D341Med (cell line): ENCODE measurements at places on chromosomes 12 and 14.

DNA sequence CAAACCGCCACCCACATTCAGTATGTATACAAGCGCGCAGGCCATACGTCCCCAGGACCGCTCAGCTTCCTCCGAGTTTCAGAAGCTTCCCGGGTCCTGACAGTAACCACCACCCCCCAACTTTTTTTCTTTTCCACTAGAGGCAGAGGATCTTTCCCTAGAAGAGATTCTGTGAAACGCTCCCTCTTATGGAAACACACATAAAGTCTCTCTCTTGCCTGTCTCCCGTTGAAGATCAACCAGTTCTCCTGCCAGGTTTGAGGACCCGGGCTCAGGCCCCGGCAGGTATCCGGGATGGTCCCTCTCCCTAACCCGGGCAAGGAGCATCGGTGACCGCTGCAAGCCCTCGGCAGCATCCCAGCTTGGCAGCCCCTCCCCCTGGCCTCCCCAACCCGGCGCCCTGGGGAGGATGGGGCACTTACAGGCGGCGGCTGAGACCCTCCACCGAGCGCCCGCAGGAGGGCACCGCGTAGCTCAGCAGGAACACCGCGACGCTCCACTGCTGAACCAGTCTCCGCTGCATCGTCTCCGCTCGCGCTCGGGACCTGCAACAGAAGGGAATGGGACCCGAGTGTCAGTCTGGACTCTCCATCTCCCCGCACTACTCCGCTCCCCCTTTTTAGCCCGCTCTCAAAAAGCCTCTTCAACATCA, 3.4 kb downstream of the PTHLH start:
- DNase-seq = peak; percentile 65

GRCh38 chr14:103194256-103195045, 71.2 kb downstream of the TNFAIP2 start:
- no peak for DNase-seq

- DNase-seq = no peak
These were observed 950.9 kb downstream of the DIO2 start for GRCh38 chr14:79260406-79260805.

DNA sequence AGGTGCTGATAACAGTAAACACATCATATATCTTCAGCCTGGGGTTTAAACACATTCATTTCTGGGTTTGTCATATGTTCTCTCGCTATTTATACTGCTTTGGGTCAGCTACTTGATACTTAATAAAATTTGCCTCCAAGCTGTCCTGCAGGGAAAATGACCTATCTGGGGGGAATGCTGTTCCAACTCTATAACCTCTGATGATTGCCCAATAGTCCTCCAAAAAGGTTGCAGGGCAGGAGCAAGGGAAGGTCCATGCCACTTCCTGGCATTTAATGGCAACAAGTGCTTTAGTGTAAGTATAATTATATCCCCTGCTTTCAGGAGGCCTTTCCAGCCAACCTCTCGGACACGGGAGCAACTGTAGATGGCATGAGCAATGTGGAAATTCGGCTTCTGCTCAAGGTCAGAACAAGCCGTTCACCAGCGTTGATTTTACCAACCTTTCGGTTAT, 198.0 kb upstream of the EEA1 start:
- DNase-seq = no peak

DNA sequence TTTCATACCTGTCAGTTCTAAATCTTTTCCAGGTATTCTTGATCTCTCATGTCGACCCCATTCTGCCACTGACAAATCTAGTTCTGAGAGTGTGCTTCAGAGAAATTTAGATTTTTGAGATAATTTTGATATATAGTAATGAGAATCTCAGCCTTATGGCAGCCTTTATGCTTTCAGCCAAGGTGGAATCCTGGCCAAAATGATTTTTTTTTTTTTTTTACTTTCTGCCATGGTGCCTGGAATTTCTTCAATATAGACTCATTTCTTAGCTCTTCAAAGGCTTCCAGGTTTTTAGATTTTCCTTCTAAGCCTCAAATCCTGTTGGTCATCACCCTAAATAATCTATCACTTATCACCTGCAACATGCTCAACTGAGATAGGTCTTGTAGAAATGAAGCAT, 926.6 kb downstream of the NRXN3 start:
- no peak for DNase-seq

GRCh38 chr14:45838597-45838996, 585.6 kb upstream of the MIS18BP1 start:
- no peak for DNase-seq

DNA sequence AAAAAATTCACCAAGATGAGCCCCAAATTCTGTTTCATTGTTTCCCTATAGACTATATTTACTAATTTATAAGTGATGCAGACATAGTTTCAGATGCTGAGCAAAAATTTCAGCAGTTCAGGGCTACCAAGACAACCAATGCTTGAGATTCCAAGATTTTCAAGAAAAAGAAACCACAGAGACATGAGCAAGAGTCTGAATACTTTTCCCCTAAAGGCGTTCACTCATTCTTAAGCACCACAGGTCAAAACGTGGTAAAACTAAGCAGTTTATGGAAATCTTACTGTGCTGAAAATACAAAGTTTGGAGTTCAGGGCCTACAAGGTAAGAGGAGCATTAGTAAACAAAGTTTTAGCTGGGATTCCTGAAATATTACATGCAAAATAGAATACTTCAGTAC, 221.2 kb downstream of the KCNH5 start:
- DNase-seq = no peak

GRCh38 chr14:104953097-104953496, 25.1 kb downstream of the AHNAK2 start:
- no peak for DNase-seq

DNA sequence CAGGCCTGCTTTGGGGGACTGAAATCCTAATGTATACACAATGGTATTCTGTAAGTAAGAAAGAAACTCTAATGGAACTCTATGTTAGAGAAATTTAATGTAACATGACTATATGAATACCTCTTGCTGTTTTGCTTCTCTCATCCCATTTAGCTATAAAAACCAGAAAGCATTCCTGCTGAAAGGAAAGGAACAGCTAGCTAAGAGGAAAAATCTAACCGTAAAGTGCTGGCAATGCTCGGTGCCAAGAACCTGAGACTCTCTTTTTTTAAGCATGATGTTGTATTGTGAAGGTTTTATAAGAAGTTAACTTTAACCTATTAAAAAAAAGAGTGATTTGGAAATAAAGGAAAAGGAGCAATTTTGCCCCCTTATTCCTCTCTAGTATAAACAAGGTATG, 75.6 kb upstream of the DACT1 start:
- no peak for DNase-seq

DNA sequence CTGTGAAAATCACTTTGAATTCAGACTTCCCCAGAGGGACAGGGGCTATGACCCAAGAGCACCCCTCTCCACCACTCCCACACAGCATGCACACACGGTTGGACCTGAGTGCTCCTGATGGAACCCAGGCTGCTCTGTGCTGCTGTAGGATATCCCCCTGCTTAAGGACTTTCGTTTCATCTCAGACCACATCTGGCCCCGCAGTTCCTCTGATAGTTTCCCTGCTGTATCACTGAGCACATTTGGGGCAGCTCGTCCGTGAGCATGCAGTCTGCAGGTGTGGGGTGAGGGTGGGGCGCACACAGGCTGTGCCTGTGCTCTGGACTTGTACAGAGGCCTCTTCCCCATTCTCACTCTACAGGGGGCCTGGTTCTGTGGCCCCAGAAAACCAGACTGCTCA, 345.2 kb upstream of the FKBP4 start:
- DNase-seq = no peak

- no peak for DNase-seq
These were observed 29.1 kb upstream of the GCH1 start for GRCh38 chr14:54931598-54932340.

- DNase-seq = no peak
These were observed 209.0 kb upstream of the NUDT4 start for GRCh38 chr12:93168751-93169150.

GRCh38 chr14:23639048-23639890, 3.1 kb downstream of the DHRS2 start:
- no peak for DNase-seq

DNA sequence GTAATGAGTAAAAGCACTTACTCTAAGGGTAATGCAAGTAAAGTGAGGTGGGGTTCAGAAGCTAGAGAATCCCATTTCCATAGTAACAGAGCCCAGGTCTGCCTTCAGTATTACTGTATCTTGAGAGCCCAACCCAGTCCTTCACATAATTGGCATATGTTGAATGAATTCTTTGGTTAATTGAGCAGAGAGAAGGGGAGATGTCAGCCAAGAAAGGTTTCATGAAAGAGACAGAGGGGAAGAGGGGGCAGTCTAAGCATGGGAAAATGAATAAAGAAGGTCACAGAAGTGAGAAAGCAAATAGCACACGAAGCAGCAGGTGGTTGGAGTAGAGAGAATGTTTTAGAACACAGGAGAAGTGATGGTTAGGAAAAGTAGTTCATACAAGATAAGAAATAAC, 371.1 kb downstream of the SEC23A start:
- no peak for DNase-seq

DNA sequence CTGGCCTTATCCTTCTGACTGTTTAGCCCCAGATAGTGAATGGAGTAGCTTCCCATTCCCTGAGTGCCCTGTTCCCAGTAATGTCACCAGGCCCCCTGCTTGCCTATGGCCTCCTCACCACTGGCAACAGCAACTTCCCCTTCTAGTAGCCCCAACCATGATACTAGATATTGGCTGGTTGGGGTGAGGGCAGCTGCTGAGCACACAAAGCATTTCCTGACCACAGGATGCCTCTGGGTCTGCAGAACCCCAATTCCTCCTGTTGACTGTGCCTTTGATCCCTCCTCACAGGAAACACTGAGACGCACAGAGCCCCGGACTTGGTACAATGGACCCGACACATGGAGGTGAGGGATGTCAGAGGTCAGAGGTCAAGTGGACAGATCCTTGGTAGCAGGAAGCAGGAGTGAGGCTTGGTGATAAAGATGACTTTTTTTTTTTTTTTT, 597 bp downstream of the SOAT2 start:
- no peak for DNase-seq

DNA sequence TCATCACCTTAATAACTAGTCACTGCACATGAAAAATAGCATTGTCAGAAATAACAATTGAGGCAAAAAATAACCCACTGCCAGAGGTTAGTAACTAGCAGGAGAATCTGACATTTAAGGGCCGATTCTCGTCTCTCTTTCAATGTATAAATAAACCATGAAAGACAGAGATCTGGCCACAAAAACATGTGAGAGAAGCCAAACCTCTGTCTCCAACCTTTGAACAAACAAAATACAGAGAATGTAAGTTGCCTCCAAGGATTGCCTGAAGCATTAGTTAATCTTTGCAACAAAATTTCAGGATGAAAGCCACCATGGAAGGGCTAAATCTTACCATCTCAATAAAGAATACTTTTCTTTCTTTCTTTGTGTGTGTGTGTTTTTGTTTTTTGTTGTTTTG, 257.4 kb upstream of the TMTC1 start:
- DNase-seq = no peak

DNA sequence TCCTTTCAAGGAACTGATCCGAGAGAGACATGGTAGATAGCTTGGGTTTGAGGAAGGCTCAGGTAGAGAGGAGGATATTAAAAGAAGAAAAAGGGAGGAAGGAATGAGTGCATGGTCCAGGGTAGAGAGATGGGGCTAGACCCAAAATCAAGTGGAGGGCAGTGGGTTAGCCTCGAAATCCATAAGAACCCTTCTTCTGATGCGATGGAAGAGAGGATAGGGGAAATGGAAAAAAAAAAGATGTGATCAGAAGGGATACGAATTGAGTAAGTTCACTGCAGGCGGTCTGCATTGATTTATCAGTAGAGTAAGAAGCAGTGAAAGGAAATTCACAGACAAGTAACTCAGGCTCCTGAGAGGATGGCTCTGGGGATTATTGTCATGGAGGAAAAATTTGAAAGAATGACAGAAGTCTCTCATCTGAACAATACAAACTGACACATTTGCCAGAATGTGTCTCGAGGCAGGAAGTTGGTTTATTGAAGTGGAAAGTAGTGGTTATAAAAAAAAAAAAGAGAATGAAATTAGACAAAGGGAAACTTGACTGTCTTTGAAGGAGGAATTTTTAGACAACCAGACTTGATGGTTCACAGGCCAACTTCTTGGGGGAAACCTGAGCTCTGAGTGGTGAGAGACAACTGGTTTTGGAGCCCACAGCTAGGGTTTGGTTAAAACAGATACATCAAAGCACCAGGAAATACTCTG, 10.2 kb downstream of the PPFIBP1 start:
- DNase-seq = no peak

GRCh38 chr14:96224480-96225096, 19.9 kb downstream of the BDKRB2 start:
- no peak for DNase-seq

DNA sequence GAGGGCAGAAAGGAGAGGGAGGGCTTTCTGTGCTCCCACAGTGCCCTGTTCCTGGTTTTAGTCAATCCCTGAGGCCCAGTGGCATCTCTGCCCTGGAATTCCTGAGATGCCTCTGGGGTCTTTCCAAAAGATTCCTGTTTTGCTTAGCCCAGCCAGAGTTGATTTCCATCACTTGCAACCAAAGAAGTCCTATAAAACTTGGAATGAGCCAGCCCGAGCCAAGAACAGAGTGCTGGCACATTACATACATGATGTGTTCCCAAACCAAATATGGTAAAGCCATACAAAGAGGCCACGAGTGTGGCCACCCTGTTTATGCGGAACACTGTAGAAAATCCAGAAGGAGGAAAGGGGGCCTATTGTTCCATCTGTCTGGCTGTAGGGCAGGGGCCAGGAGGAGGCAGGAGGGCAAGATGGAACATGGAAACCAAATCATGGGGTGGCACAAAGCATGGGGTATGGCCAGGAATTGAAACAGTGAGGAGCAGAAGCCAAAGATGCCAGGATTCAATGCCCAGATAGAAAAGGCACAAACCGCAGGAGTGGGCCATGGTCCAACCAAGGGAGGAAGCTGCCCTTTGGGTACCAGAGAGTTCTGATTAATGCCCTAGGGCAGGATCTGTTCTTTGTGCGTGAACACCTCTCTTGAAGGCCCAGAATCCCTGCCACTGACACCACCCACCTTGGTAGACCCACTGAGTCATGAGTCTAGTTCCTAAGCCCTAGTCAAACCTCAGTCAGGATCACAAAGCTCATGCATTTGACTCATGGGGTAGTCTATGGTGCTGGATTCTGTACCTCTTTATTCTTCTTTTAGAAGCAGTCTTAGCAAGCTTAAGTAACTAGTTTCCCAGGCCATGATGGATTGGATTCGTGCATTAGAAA, 75.2 kb downstream of the LRRC74A start:
- DNase-seq = no peak

- peak; percentile 43 for DNase-seq
These were observed 101.2 kb upstream of the STXBP6 start for GRCh38 chr14:25150934-25151790.
